ENCODE measurements at places on chromosomes 3 and 15. TPM values are rescaled to one million over a fixed set of nuclear protein-coding genes. Genes with fewer than 3 reads are reported as not detected.

Gene SLC7A14
- polyA plus RNA-seq = 1.4 TPM

Gene MAP6D1
- polyA plus RNA-seq = 1.9 TPM

Gene SCAANT1
- 1.5 TPM for polyA plus RNA-seq

Gene PLSCR4
- polyA plus RNA-seq = 18.0 TPM

Gene FAM3D
- 2.3 TPM for polyA plus RNA-seq

Gene CYP8B1
- polyA plus RNA-seq = 1.4 TPM

Gene CLSTN2
- 1.9 TPM for polyA plus RNA-seq

Gene ACSBG1
- 1.7 TPM for polyA plus RNA-seq

Gene LTK
- polyA plus RNA-seq = 2.8 TPM

Gene LRRC31
- 0.17 TPM for polyA plus RNA-seq

Gene FOXB1
- polyA plus RNA-seq = 0.19 TPM

Gene P3H2
- polyA plus RNA-seq = 86.5 TPM

Gene FAM81A
- 26.9 TPM for polyA plus RNA-seq

DNA sequence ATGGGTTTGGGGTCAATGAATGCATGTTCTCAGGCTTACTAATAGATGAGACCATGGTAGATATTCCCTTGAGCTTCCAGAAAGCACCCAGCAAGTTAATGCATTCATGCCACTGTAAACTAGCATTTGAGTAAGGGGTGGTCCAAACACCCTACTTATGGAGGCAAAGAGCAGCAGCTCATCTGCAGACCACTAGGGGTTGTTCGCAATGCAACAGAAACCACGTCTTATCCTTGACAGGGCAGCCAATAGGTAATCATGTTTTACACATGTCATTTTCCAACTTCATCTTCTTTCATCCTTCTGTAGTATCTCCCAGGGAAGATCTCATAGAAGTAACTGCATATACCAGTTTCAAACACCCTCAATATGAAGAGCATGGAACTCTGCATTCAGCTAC lies 330.2 kb downstream of the RORA start:
- no peak for DNase-seq

GRCh38 chr15:23773093-23773492 lies 86.0 kb upstream of the NDN start:
- no peak for DNase-seq

DNA sequence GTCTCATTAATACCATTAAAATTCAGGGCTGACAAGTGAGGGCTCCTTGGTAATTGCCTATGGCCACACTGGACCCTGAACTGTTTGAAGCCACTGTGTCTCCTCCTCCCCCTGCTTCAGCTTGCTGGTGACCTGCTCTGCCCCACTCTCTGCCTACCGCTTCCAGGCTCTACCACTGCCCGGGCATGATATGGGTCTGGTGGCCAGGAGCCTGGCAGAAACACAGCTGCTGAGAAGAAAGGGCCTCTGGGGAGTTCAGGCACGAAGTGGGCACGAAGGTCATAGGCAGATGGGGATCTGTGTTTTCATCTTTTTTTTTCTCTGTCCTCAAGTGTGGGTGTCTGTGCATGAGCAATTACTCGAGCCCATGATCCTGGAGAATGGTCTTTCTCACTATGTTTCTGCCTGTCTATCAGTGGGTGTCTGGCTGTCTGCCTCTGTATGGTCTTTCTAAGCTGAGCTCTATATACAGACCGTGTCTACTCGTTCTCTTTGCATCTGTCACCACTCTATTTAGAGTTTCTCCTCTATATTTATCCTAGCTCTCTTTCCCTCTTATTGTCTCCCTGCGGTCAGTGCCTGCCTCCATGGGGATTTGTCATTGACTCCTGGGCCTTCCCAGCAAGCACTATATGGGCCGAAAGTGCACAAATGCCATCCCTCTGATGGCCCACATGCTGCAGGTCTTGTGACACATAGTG lies 42.1 kb upstream of the EPHB1 start:
- DNase-seq = no peak

GRCh38 chr3:147405231-147406027 lies 914 bp downstream of the ZIC4 start:
- DNase-seq = no peak

DNA sequence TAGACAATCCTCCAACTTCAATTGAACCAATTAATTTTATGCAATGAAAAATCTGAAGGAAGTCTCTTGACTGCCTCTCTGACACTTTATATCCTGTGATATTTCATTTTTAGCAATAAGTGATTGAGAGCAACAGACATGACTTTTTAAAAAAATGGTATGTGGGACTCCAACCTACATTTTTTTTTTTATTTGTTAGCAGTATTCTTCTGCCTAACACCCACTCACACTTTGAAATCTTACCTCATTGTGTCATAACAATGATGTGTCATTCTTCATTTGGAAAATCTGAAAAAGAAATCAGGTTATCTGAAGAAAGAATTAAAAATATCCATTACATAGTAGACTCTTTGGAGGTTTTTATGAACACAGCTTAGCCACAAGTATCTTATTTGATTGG lies 541.3 kb upstream of the KCNMB2 start:
- DNase-seq = no peak

- no peak for DNase-seq
These were observed 94.8 kb upstream of the ANKRD28 start for GRCh38 chr3:15892311-15893227.

DNA sequence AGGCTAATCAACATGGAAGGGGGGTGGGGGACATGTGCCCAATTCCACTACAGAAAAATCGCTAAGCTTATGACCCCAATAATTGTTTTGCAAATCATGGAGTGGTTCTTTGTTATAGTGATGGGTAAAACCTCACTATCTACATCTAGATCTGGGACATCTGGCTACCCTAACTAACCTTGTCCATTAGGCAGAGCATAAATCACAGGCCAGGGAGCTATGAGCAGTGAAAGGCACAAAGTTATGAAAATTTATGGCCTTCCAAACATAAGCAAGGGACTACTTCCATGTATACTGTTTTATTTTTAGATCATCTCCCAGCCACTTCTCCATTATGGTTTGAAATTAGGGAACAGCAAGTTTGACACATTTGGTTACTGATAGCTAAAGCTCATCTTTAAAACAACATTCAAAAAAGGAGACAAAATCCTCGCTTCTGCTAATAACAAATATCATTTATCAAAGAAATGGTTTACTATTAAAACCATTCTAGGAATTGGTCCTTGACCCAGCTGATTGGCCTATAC lies 78.3 kb downstream of the RSL24D1 start:
- no peak for DNase-seq

DNA sequence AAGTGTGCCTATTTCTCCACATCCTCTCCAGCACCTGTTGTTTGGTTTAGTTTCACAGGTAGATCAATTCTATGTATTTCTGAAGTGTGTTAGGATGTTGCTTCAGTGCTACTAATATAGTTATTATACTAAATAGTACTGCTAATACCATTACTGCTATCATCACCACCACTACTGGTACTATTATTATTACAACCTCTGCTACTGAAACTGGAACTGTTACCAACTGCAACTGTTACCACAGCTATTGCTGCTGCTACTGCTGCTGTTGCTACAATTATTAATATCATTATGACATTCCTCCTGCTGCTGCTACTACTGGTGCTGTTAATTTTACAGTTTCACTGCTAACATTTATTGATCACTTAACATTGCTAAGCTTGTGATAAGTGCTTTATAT lies 8.3 kb upstream of the LMOD3 start:
- DNase-seq = no peak

DNA sequence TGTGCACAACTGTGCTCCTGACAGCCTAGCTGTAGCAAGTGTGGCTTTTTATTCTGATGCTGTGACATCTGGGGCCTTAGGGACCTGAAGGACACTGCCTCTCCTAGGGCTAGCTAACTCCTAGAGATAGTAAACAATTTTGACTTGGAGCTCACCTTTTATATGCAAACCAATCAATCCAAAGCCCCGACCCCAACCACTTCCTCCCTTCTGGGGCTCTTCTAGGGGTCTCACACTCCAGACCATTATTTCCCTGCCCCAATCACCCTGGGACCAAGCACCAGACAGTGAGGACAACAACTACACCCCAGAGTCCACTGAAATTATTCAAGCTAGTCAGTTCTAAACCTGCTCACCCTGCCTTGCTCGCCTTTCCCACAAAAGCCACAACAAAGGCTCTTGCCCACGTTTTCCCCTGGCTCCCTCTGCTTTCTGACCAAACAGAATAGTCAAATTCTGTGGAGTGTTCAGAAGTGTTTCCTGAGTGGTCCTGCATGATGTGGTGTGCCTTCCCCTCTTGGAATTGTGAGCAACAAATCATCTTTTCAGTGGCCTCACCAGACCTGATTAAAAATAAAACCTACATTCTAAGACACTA lies 84.2 kb upstream of the WNT5A start:
- no peak for DNase-seq

DNA sequence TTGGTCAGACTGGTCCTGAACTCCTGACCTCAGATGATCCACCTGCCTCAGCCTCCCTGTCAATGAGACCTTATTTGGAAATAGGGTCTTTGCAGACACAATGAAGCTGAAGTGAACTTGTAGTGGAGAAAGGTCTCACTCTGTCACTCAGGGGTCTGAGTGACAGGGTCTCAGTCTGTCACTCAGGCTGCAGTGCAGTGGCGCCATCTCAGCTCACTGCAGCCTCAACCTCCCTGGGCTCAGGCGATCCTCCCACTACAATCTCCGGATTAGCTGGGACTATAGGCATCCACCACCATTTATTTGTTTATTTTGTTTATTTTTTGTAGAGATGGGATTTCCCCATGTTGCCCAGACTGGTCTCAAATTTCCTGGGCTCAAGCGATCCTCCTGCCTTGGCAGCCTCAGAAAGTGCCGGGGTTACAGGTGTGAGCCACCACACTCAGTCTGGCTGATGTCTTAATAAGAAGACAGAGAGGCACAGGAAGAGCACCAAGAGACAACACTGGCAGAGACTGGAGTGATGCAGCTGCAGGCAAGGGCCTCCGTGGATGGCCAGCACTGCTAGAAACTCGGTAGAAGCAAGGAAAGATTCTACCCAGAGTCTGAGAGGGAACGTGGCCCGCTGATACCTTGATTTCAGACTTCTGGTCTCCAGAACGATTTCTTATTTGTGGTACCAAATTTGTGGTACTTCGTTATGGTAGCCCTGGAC lies 26.2 kb upstream of the RAF1 start:
- DNase-seq = no peak

GRCh38 chr3:32009101-32009500 lies 27.6 kb downstream of the ZNF860 start:
- DNase-seq = no peak

DNA sequence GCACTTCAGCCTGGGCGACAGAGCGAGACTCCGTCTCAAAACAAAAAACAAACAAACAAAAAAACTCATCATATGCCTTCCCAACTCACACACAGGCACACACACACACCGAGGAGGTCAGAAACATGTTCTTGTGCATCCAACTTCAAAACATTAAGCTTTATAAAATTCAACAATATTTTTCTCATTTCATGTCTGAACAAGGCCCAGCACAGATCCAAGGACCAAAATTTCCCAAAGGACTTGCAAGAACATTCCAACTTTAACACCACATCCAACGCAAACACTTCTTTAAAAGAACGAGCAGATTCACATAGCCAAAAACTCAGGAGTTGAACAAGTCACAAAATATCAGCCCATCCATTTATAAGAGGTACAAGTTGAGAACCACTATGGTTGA lies 148.4 kb downstream of the MAGI1 start:
- no peak for DNase-seq

- DNase-seq = no peak
These were observed 457.9 kb upstream of the ALCAM start for GRCh38 chr3:104908761-104909160.

GRCh38 chr3:63097396-63097795 lies 180.7 kb upstream of the SYNPR start:
- no peak for DNase-seq

DNA sequence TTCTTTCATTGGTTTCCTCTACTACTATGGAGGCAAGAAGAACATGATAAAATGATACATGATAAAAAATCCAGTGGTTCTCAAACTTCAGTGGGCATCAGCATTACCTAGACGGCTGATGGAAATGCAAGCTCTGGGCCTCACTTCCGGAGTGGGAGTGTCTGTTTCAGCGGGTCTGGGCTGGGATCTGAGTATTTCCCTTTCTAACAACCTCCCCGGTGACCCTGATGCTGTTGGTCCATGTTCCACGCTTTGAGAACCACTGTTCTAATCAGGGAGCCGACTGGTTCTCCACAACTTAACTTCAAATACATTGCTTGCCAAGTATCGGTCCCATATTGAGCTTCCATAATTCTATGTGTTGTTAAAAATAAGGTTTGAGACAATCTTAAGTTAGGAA lies 712.3 kb upstream of the LMCD1 start:
- no peak for DNase-seq

DNA sequence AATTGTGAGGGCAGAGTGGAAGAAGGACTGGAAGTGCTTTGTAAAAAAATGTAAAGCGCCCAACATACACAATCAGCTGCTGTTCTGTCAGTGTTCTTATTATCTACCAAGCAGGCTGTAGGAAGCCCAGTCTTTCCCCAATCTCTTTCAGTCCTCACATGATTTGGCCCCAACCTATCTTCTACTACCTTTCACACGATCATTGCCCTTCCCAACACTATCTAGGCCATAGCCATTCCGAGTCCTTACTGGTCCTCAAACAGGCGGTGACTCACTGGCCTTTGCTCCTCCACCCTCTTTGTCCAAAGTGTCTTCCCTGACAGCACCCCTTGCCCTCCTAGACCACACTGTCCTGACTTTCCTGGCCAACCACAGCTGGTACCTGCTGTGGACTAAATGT lies 861 bp upstream of the RFT1 start:
- DNase-seq = no peak

GRCh38 chr3:54202054-54202453 lies 79.7 kb downstream of the CACNA2D3 start:
- DNase-seq = no peak

DNA sequence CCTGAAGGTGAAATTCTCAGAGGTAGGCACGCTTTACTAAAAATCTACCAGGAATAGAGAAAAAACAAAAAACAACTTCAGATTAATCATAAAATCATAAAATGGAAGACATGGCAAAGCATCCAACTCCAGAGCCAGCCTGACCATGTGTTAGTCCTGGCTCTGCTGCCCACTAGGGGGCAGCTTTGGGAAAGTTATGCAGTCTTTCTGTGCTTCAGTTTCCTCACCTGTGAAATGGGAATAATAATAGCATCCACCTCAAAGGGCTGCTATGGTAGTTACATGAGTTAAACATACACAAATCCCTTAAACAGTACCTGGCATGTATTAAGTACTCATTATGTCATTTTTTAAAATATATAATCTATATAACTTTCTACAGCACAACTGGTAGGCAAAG lies 52.3 kb downstream of the WNT5A start:
- DNase-seq = no peak

- DNase-seq = peak; percentile 28
These were observed 124.2 kb downstream of the IMPG2 start for GRCh38 chr3:101195951-101196713.

DNA sequence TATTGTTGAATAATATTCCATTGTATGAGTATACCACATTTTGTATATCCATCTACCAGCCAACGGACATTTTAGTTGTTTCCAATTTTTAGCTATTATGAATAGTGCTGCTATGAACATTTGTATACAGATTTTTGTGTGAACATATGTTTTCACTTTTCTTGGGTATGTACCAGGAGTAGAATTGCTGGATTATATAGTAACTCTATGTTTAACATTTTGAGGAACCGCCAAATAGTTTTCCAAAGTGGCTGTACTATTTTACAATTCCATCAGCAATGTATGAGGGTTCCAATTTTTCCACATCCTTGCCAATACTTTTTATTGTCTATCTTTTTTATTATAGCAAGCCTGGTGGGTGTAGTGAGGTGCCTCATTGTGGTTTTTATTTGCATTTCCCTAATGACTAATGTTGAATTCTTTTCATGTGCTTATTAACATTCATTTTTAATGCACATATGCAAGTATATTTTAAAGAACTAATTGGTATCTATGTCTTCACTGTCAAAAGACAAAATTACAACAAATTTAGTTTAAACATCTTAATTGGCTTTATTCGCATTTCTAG lies 77.5 kb upstream of the PIAS1 start:
- DNase-seq = no peak
